GM06990 (cell line): ENCODE measurements at places on chromosomes 3 and 15.

DNA sequence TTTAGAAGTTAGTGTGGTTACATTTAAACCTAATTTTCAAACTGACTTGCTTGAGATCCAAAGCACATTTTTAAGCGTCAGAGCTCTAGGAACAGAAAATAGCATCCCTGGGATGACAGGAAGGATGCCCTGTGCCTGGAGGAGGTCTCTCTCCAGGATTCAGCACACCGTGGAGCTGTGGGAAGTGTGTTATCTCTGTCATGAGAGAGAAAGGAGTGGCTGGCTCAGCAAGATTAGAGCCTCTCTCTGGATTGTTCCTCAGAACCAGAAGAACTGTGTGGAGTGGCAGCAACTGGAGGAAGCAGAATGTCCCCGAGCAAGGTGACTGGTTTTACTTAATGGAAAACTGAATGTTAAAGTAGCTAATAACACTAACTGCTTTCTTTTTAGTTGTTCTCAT, 233.6 kb upstream of the TGFBR2 start:
- no peak for DNase-seq

DNA sequence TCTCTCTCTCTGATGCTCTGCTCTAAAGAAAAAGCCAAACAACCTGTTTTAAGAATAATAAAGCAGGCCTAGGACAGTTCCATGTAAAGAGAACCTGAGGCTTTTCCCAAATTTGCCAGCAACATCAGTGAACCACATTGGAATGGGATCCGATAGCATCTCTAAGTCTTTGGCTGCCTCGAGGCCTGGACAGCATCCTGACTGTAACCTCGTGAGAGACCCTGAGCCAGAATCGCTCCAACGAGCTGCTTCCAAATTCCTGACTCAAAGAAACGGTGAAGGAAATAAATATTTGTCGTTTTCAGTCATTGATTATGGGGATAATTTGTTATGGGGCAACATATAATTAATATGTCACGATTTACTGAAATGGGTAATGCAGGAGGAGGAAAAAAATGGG, 1012.8 kb downstream of the ROBO2 start:
- no peak for DNase-seq

- DNase-seq = no peak
Measured at GRCh38 chr3:49775538-49775937, 10.8 kb downstream of the IP6K1 start.

GRCh38 chr3:139533781-139534454, 5.6 kb downstream of the RBP1 start:
- no peak for DNase-seq

DNA sequence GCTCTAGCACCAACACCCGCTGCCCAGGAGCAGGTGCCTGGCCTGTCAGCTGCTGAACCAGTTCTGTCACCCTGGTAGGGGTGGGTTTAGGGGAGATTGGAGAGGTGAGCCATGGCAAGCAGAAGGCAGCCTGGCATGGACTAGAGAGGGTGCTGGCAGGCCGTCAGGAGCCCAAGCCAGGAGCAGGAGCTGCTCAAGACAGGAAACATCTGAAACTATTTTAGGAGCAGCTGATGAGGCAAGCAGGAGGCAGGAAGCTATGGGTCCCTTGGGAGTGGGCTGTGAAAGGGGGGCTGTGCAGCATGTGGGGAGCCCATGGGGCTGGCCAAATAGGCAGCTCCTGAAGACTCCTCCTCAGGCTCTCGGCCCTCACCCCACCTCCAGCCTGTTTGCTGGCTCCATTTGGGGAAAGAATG, 2.3 kb downstream of the INKA1 start:
- peak; percentile 60 for DNase-seq

GRCh38 chr3:193764959-193765358, 172.0 kb downstream of the OPA1 start:
- DNase-seq = no peak

- no peak for DNase-seq
Measured at GRCh38 chr15:61752001-61752400, 308.2 kb downstream of the VPS13C start.

DNA sequence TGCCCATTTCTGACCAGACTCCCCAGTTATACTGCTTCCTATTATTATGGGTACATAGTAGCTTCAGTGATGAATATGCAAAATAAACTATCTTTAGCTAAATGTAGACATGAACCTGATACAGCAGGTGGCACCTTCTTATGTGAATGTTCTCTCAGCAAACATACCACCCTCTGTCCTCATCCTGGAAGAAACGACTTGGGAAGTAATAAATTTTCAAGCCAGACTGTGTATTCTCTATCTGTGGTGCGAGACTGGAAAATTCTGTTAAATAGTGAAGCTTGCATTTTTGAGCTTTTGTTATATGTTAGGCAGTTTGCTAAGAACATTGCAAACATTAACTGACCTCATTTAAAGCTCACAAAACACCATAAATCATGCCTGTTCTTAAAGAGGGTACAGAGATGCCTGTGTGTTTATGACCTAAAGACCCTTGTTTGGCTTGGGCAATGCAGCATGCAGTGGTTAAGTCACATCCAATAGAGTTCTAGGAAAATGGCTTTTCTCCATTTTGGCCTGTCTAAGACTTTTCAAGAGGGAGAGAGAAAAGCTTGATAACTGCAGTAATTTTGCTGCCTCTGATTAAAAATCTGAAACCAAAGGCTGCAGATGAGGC, 287.1 kb downstream of the NEK10 start:
- DNase-seq = no peak
